ENCODE measurements at places on chromosomes 7 and 10.

GRCh38 chr7:45955286-45955685, 34.2 kb upstream of the IGFBP3 start:
- DNase-seq: no peak

DNA sequence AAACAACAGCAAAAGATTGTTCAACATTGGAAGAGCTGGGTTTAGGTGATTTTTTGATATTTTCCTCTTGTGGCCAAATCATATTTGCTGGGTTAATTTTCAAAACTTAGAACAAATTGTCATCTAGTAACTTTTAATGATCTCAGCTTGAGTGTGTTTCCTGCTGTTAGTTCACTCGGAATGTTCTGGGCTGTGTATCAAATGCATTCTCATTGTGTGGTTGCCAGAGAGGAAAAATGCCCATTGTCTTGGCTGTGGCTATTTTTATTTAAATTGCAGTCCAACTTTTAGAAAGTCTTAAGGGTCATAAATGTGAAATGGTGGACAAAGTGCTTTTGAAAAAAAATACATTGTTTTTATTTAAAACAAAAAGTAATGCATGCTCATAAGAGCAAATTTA, 542.0 kb downstream of the TNS3 start:
- no peak for DNase-seq

DNA sequence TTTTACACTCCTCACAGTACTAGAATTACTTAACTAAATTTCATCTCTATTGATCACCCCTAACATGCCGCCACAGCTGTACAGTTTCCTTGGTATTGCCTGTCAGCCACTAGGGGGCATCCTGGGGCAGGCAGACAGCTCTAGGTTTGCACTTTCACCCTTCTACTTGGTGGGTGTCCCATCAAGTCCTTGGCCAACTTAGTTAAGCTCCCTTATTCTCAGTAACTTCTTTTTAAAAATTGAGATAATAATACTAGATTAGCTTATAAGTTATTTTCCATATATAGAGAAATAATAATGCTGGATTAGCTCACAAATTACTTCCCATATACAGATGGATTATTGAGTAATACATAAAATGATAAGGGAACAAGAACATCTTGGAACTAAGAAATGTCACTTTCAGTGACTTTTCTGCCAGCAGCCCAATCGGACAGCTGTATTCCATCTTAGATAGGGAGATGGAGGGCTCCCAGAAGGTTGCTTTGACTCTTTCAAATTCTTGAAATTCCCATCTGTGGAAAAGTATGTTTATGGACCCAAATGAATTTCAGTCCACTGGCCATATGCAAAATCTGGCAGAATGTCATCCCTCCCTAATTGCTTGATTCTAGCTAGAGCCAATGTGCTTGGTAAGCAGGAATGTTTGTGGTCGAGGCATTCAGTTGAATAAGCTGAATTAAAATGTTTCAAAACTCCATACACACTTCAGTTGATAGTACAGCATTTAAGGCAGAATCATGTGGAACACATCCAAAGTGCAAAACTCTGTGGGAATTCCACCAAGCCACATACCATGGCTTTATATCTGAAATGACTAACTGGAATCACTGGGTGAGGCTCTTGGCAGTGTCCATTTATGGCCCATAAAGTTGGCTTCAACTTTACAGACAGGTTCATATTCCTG, 309.7 kb downstream of the CSTF2T start:
- peak; percentile 35 for DNase-seq

DNA sequence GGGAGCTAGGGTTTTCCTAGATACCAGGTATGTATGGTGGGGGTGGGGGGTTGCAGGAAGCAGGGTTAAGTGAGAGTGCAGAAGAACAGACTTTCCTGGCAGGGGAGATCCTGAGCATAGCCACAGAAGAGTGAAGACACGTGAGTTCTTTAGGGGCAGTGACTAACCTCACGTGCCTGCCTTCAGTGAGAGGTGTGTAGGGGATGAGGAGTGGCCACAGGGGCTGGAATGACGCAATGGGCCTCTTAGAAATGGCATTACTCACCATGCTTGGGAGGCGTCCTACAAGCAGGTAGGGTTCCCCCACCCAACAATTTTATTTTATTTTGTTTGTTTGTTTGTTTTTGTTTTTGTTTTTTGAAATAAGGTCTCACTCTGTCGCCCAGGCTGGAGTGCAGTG, 698.6 kb upstream of the NRP1 start:
- DNase-seq: no peak

DNA sequence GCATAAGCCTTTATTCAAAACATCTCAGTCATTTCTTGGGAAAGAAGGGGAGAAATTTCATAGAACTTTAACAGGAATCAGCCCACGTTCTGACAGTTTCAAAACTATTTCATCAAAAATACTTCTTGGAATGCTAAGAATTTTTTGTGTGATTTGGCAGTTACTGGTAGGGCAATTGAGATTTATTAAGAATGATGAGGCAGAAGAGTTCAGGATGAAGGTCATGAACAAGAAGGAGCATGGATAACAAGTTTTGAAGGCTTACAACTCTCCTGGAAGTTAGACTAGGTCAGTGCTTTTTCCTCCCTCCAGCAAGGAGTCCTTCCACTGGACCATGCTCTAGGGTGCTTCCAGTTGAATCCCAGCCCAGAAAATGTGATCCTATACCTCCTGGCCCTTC, 569.9 kb downstream of the ANKRD7 start:
- no peak for DNase-seq

DNA sequence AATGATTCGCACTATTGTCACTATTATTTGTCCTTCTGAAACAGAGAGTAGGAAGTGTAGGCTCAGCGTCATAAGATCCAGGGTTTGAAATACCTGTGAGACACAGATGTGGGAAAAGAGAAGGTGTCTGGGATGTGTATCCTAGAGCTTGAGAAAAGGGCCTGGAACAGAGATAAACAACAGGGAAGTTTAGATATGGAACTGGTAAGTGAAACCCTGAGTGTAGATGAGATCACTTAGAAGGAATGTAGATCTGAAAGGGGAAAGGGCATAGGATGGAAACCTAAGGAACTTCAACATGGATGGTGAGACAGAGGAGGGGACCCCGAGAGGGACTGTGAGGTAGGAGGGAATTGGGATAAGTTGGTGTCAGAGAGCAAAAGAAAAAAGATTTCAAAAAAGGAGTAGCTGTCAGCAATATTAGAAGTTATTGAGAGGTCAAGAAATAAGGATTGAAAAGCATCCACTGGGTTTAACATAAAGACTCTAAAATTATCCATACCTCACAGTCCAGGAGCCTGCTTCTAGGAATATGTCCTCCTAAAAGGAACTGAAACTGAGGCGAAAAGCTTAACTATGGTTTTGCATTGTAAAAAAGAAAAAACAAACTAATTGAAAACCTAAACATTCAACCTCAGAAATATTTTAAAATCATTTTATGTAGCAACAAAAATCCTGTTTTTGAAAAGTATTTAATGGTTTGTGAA, 119.2 kb upstream of the NPVF start:
- no peak for DNase-seq

DNA sequence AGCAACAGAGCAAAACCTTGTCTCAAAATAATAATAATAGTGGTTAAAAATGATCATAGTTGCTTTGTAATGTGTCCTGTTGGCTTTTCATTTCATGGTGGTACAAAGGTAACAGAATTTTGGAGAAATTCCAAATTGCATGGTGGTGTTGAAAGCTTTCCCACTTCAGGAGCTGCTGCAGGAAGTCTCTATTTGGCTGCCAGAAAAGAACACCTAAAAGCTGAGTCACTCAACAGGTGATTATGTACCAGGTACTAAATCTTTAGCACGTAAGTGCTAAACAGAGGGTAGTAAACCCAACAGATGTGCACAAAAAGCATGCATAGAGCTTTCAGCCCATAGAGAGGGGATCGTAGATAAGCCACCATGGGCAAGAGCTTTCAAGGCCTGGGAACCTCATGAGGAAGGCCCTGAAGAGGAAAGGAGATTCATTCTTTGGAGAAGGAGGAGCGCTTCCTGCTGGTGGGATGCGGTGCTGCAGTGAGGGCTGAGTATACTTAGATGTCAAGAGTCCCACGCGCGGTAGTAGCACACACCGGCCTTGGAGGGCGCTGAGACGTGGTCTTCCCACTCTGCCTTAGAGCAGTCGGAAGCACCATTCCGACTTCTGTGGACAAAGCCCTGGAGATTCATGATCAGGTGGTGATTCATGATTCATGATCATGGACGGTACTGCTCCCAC, 118.7 kb downstream of the RALA start:
- DNase-seq: peak; percentile 22

DNA sequence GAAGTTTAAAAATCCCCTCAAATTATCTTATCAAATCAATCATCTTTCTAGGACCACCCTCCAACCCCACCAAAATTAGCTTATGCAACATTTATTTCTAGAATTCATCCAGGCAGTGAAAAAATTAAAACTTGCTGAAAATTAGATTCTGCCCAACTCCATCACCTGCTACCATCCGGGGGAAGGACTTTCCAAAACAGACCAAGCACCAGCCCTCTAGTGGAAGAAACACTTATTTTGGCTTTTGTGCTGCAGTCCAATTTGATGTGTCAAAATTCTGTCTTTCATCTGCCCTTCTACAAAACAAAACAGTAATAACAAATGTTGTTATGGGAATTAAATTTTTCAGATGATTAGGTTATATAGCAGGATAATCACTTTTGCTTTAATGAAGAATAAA, 35.1 kb downstream of the GCC1 start:
- no peak for DNase-seq

- DNase-seq: no peak
Measured at GRCh38 chr7:82442492-82443035, 1.0 kb downstream of the CACNA2D1 start.

DNA sequence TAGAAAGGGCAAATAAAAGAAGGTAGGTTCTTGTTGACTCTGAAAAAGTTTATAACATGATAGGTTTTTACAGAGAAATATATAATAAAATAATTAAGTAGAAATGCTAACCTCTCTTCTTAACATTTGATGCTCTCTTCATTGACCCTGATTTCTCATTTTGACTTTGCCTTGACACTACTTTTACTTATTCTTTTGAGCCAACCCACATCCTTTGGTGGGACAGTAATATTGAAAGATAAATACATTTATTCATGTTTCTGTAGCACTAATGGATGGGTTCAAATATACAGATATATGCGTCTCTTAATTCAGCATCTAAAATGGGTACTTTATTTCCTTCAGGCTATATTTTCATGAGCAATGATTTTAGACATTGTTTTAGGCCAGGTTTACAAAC, 34.4 kb downstream of the DDC start:
- DNase-seq: no peak

DNA sequence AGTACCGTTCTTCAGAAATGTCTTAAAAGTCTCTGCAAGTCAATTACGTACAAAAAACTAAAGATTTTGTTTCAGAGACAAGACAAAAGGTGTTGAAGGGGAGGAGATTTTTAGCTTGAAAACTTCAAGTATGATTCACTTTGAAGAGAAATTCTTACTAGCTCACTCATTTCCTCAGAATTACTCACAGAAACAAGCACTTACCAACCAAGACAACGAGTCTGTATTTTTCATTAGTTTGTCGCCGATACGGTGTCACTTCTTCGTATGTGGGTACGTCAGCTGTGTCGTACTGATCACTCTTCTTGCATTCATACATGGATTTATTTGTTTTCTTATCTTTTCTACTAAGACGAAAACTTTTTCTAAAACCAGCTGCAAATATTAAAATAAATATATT, 90.6 kb upstream of the ODAD2 start:
- no peak for DNase-seq

- no peak for DNase-seq
Measured at GRCh38 chr10:33142295-33142694, 184.3 kb upstream of the ITGB1 start.

GRCh38 chr7:150421831-150422230, 28.6 kb upstream of the GIMAP8 start:
- DNase-seq: no peak

Measured in Jurkat, Clone E6-1 (cell line).